ENCODE measurements at places on chromosomes 12 and 14. TPM values are rescaled to one million over a fixed set of nuclear protein-coding genes. Genes with fewer than 3 reads are reported as not detected.

GRCh38 chr12:110020956-110021355 lies 21.7 kb downstream of the ANKRD13A start:
- DNase-seq: no peak

- DNase-seq: no peak
Measured at GRCh38 chr12:112538740-112539139, 120.0 kb downstream of the PTPN11 start.

DNA sequence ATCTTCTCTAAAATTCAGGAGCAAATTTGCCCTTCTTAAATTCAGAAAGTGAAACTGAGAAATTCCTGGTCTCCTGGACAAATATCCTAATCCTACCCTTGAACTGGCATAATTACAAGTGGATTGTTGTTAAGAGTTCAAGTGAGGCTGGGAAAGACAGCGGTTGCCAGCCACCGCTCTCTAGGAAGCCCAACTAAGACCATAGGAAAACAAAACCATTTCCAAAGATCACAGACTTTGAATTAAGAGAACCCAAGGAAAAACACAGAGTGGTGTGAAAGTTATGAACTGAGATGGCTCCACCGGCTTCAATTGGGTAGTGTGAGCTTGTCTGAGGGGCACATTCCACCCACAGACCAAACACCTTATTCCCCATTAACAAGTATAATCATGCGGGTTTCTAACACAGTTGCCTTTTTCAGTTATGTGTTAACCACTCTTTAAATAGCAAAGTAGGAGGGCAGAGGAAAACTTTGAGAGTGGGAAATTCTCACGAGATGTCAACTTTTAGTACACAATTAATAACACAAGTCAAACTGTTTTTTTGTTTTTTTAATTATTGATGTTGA lies 1628.8 kb upstream of the SEL1L start:
- DNase-seq: no peak

APAF1 gene
- total RNA-seq: 15.6 TPM

- no peak for DNase-seq
Measured at GRCh38 chr14:87018294-87018693, 974.7 kb downstream of the GALC start.

RNF212B gene
- not detected for total RNA-seq

SOAT2 gene
- total RNA-seq: not detected

DNA sequence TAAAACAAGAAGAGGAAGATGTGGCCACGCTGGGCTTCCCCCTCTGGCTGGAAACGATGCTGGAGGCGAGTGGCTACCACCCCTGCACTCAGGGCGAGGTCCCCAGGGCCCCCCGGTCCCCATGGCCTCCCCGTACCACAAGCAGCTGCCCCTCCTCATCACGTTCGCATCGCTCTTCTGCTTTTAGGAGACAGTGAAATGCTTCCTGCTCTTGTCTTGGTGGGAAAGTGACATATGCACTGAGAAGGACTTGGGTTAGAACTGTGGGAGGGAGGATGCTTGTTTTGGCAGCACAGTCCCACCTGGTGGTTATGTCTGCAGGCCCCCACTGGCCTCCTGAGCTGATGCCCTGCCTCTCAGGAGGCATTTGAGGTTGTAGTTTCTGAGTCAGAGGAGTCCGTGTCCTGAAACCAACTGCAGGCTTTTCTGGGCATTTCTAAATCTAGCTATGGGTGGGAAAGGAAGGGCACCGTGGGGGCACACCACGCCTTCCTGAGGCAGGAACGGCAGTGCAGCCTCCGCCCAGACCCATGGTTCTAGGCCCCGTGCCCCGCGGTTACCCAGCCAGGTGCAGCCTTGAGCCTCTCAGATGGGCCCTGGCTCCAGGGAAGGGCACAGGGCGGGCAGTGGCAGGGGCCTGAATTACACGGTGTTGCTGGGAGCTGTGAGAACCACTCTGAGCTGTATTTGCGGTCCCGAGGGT lies 139.3 kb downstream of the ADGRD1 start:
- DNase-seq: no peak

GRCh38 chr12:131923260-131923659 lies 5.8 kb upstream of the PUS1 start:
- DNase-seq: no peak

PDZRN4 gene
- total RNA-seq: not detected

DNA sequence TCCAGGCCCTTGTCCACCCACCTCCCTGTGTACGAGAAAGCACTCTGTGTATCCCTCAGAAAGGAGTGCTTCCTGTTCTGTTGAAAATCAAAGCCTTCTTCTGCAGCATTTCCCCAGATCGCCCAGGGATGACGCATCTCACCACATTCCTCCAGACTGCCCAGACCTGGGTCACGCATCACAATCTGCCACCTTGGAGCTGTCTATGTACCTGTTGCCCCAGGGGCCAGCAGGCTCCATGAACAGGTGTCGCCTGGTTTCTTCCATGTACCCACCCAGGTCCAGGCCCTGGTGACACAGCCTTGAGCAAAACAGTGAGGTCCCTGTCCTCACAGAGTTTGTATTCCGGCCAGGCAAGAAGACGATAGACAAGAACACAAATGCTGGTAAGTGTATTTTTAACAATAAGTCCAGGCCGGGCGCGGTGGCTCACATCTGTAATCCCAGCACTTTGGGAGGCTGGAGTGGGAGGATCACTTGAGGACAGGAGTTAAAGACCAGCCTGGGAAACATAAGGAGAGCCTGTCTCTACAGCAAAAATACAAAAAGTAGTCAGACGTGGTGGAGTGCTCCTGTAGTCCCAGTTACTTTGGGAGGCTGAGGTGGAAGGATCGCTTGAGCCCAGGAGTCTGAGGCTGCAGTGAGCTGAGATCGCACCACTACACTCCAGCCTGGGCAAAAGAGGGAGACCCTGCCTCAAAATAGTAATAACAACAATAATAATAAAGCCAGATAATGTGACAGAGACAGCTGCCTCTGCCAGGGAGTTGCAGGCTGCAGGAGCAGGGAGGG lies 6.8 kb upstream of the PPP1R13B start:
- DNase-seq: no peak

TTC9 gene
- total RNA-seq: 0.49 TPM

MEG3 gene
- total RNA-seq: 62.4 TPM

EML5 gene
- 0.10 TPM for total RNA-seq

DNA sequence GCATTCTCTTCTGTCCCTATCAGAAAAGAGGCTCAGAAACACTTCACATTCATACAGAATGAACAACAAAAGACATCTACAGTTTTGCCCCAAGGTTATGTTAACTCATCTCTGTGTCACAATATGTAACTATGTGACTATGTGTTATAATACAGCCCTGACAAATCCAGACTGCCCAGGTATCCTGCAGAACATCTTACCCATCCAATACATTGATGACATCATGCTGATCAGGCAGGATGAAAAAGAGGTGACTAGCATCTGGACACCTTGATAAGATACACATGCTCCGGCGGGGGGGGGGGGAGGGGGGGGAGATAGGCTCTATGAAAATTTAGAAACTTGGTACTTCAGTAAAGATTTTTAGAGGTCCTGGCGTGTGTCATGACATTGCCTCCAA lies 8.3 kb upstream of the GNS start:
- no peak for DNase-seq

GRCh38 chr14:92540472-92541048 lies 27.0 kb downstream of the RIN3 start:
- peak; percentile 67 for DNase-seq

CAPZA3 gene
- not detected for total RNA-seq

- DNase-seq: no peak
Measured at GRCh38 chr14:35121026-35121886, 534 bp downstream of the PPP2R3C start.

GRIP1 gene
- 9.2 TPM for total RNA-seq

COCH gene
- 1.3 TPM for total RNA-seq

DNA sequence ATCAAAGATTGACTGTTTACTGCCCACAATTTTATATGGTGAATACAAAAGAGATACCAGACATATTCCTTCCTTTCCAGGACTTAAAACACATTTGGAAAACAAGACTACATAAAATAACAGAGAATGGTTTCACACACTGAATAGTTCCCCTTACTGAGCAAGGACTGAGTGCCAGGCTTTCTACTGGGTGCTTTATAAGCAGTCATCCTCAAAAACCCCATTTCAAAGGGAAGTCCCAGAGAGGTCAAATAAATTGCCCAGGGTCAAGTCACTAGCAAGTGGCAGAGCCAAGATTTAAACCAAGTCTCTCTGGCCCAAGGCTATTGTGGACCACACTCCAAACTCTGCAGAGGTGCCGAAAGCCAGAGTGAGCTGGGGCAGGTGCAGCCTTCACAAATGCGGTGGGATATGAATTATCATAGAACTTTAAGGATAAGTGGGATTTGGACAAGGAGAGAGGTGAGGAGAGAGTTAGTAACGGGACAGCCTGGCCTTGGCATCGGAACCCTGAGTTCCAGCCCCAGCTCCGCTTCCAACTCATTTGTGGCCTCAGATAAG lies 9.1 kb upstream of the RPAP3 start:
- no peak for DNase-seq

DNA sequence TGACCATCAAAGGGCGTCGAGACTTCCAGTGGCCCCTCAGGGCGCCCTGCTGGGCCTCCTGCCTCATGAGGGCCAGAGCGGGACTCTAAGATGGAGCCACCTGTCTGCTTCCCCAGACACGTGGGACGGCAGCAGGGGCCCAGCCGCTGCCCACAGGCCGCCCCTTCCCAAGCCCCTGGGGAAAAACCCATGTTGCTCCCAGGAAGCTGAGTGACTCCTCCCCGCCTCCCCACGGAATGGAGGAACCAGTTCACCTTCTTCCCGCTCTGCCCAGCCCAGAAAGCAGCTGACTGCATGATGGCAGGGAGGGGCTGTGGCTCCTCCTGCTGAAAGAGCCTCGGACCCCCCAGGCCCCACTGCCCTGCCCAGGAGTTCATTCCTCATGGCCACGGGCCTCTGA lies 14.9 kb downstream of the RAB35 start:
- DNase-seq: no peak

DNA sequence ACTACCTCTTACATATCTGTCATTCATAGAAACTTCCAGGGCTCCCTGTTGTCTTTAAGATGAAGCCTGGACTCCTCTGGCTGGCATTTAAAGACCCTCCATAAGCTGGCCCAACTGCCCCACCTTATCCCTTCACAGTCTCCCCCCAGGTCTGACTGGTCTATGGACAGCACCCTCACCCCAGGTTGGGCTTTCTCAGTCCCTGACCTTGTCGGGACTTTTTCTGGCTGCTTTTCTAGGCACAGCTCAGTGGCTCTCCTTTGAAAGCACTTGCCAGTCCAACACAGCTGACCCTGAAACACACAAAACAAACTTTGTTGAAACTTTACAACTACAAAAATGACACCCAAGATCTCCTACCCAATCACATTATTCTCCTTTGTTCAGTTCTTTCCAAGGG lies 13.9 kb upstream of the MYH7 start:
- DNase-seq: no peak

GRCh38 chr12:124663771-124664366 lies 96.5 kb upstream of the NCOR2 start:
- no peak for DNase-seq

NKX2-8 gene
- 0.18 TPM for total RNA-seq

GLS2 gene
- 1.3 TPM for total RNA-seq

DLK1 gene
- total RNA-seq: 0.69 TPM

GRCh38 chr14:77314043-77314442 lies 6.6 kb downstream of the POMT2 start:
- DNase-seq: peak; percentile 66

AICDA gene
- not detected for total RNA-seq

DNA sequence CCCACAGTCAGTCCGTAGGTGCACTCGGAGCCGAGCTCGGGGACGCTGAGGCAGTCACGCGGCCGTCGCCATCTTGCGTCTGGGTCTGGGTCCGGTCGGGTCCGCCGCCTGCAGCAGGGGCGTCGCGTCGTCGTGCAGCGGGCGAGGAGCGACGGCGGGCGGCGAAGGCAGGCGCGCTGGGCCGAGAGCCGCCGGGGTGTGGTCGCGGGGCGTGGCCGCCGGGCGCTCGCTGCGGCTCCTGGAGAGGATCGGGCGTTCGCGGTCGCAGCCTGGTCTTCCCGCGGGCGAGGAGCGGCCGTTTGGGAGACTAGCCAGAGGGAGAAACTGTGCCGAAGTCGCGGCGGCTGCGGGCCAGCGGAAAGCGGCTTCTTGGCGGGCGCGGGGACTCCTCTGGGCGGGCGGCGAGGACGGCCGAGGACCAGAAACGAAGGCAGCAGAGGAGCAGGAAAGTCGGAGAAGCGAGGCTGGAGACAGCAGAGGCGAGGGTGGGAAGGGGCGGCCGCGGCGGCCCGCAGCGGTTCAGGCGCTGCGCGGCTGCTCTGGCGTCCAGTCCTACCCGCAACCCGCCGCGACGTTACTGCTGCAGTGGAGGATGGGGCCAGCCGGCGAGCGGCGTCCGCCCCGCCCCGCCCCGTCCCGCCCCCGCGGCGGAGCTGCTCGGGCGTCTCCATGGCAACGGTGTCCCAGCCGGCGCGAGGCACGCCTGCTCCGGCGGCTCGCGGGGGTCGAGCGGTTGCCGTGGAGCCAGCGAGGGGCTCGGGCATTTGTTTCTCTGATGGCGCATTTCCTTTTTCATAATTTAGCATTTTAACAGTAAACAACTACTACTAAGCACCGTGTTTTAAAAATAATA lies at the start of gene PNMA1:
Gene PNMA1 (minus strand): TSS at position 582 of the 853 bp plus-strand sequence. CDS start 745 bp downstream, outside the sequence.
- no peak for DNase-seq

DNA sequence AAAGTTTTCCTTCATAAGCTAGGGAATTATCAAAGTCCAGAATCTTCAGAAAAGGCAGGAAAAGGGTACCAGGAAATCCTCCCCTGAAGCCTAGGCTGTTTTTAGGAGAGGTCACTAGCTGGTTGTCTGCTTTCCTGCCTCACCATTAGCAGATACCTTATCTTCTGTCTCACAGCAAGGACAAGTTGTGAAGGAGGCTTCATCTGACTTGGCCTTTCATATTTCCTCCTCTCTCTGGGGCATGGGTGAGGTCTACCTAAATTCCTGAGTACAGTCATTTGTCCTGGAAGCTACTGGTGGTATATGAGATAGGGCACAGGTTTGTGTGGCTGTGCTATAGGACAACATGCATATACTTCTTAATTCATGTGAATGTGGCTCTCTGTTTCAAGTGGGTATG lies 2.3 kb downstream of the FOXJ2 start:
- no peak for DNase-seq

LGALS3 gene
- total RNA-seq: 146 TPM

DNA sequence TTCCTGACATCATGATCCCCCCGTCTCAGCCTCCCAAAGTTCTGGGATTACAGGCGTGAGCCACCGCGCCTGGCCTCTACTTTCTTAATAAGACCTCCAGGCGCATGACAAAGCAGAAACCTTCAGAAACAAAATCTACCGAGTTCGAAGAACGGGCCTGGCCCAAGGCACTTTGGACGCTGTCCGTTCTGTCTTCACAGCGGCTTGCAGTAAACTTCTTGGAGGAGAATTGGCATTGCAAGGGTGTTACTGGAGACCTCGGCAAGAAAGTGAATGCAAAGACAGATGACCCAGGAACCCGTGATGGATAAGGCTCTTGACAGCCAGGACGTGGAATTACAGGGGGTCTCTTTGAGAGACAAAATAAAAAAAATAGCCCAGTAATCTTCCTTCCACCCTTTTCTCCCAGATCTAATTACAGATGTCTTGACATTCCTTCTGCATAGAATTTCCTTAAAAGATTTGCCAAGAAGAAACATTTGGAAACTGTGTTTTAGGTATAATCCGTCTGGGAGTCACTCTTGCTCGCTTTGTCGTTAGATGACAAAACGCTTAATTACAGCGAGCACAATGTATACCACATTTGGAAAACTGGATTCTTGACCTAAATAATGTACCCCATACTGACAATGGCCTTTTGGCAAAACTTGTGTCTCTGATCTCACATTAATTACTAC lies 83.2 kb upstream of the TBX3 start:
- DNase-seq: no peak

GRCh38 chr12:128662101-128662500 lies 161.7 kb downstream of the SLC15A4 start:
- DNase-seq: no peak
